ENCODE measurements at places on chromosomes 3 and 15. TPM values are rescaled to one million over a fixed set of nuclear protein-coding genes. Genes with fewer than 3 reads are reported as not detected.

IL20RB gene
- total RNA-seq = 1.9 TPM

PTPN9 gene
- 37.5 TPM for total RNA-seq

WDR93 gene
- not detected for total RNA-seq

- H3K4me3 ChIP-seq = peak overlapping the region; percentile 1
- DNase-seq = no peak
- H3K36me3 ChIP-seq = peaks cover 16% of the 10 kb centered on the region
- H3K27ac ChIP-seq = peak overlapping the region; percentile 56
Observed at GRCh38 chr15:85414495-85414894, 34.1 kb downstream of the AKAP13 start.

GRCh38 chr15:28868744-28869345 lies 16.9 kb upstream of the APBA2 start:
- no peak for DNase-seq
- H3K36me3 ChIP-seq = no peaks in the 10 kb centered on the region
- H3K4me3 ChIP-seq = no peak overlapping the region

DNA sequence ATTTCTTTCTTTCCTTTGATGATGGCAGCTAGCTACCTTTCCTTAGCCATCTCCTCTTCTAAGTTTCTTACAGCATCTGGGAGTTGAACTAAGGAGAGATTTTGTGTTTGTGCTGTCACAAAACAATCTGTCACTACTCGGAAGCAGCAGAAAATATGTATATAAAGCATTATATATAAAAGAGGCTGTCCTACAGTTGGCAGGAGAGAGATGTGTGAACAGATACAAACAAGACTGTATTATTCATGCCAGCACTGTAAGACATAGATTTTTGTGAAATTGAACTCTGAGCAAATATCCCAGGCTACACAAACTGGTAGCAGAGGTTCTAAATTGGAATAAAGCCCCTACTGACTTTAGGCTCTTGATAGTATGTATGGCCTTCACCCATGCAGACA lies 577.5 kb upstream of the NECTIN3 start:
- no peak overlapping the region for H3K27ac ChIP-seq
- no peak overlapping the region for H3K4me3 ChIP-seq
- H3K27me3 ChIP-seq = no peaks in the 10 kb centered on the region
- H3K4me1 ChIP-seq = no peaks in the 10 kb centered on the region

DNA sequence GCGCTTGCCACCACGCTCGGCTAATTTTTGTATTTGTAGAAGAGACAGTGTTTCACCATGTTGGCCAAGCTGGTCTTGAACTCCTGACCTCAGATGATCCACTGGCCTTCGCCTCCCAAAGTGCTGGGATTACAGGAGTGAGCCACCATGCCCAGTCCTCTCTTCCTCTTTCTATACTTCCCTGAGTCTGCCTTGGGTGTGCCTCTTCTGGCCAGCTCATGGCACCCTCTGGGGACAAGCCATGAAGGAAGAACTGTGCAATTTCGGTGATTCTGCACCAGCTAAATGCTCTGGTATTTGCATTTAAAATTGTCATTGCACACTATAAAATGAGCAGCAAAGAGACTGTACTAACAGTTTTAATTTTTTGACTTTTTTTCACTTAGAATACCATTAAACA lies 66.6 kb downstream of the IL20RB start:
- no peak for DNase-seq
- H3K27me3 ChIP-seq = peaks cover 19% of the 10 kb centered on the region
- H3K4me1 ChIP-seq = no peaks in the 10 kb centered on the region
- no peak overlapping the region for H3K4me3 ChIP-seq
- no peaks in the 10 kb centered on the region for H3K36me3 ChIP-seq
- H3K27ac ChIP-seq = no peak overlapping the region

AMOTL2 gene
- total RNA-seq = not detected

- peaks cover 6% of the 10 kb centered on the region for H3K27me3 ChIP-seq
- H3K36me3 ChIP-seq = no peaks in the 10 kb centered on the region
- no peaks in the 10 kb centered on the region for H3K4me1 ChIP-seq
- no peak overlapping the region for H3K27ac ChIP-seq
Observed at GRCh38 chr3:37594873-37595783, 266.6 kb upstream of the CTDSPL start.

GRCh38 chr3:62554264-62554799 lies 181.0 kb upstream of the FEZF2 start:
- H3K27ac ChIP-seq = no peak overlapping the region
- no peak overlapping the region for H3K4me3 ChIP-seq
- H3K36me3 ChIP-seq = no peaks in the 10 kb centered on the region
- DNase-seq = no peak
- H3K27me3 ChIP-seq = peaks cover 7% of the 10 kb centered on the region

TNFSF10 gene
- total RNA-seq = 151 TPM

DNA sequence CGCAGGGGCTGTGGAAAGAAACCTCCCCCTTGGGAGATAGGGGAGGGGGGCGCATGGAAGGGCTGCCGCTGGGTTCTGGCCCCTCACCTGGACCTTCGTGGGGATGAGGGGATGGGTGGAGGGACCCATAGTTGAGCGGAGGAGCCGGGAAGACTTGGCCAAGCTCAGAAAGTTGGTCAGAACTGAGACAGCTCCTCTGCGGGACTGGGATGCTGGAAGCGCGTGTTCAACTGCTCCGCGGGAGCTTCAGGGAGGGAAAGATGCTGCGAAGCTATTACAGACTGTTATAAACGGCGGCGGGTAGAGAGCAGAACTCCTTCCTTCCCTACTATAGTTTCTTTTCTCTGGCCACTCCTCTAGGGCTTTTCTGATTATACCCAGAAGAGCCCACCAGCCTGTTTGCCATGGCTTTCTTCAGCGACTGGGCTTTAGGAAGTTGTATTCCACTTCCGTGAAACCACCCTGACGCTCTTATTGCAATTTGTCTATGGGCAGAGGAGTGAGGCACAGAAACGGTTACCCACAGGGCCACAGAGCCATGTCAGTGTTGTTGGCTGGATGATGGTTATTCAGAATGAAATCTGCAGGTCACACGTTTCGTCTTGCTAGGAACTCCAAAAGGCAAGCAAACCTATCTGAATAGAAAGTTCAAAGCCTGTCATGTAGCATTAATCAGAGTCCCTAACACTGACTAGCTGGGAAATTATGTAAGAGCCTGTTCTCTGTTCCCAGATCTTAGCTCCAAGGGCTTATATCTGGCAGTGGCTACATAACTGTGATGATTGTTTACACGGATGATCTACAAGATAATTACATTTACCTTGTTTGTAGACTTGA lies 1.1 kb downstream of the SYNPR start:
- H3K4me1 ChIP-seq = no peaks in the 10 kb centered on the region
- H3K36me3 ChIP-seq = no peaks in the 10 kb centered on the region
- H3K4me3 ChIP-seq = no peak overlapping the region
- DNase-seq = no peak

BNC1 gene
- total RNA-seq = not detected

DNA sequence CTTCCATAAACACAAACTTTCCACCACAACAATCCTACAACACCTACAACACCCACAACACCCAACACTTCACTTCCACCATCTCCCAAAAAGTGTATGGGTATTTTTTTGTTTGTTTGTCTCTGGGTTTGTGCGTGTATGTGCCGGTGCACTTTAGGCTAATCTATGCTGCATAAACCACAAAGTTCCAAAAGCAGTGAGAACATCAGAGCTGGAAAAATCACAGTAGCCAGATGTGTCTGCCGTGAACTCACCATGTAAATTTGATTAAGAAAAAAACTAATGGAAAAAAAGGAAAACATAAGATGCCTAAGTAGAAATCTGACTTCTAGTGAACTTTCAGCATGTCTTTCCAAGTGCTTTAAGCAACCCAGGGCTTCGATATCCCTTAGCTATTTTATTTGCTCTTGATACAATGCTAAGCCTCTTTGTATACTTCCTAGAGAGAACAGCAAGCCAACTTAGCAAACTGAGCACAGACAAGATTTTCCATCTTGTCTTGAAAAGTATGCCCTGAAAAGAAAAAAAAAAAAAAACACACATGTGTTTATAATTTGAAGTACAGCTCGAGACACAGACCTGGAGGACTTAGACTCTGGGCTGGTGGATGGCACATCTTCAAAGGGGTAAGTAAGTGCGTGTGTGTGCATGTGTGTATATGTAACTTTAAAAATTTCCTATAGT lies 91.4 kb downstream of the WWTR1 start:
- no peak overlapping the region for H3K4me3 ChIP-seq
- peaks cover 22% of the 10 kb centered on the region for H3K27me3 ChIP-seq
- H3K27ac ChIP-seq = no peak overlapping the region
- peaks cover 2% of the 10 kb centered on the region for H3K4me1 ChIP-seq
- no peaks in the 10 kb centered on the region for H3K36me3 ChIP-seq

DNA sequence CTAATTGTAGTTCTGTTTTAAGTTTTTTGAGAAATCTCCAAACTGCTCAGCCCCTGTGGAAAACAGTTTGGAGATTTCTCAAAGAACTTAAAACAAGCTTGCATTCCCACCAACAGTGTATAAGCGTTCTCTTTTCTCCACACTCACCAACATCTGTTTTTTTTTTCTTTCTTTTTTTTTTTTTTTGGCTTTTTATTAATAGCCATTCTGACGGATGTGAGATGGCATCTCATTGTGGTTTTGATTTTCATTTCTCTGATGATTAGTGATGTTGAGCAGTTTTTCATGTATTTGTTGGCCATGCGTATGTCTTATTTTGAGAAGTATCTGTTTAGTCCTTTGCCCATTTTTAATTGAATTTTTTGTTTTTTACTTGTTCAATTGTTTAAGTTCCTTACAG lies 73.1 kb upstream of the COL8A1 start:
- no peak for DNase-seq
- no peaks in the 10 kb centered on the region for H3K36me3 ChIP-seq
- H3K27ac ChIP-seq = no peak overlapping the region
- H3K4me3 ChIP-seq = no peak overlapping the region

- H3K27me3 ChIP-seq = no peaks in the 10 kb centered on the region
- peaks cover 9% of the 10 kb centered on the region for H3K4me1 ChIP-seq
- no peak overlapping the region for H3K27ac ChIP-seq
- H3K4me3 ChIP-seq = no peak overlapping the region
- no peak for DNase-seq
- H3K36me3 ChIP-seq = no peaks in the 10 kb centered on the region
Observed at GRCh38 chr15:65916664-65917406, 47.5 kb downstream of the RAB11A start.

DNA sequence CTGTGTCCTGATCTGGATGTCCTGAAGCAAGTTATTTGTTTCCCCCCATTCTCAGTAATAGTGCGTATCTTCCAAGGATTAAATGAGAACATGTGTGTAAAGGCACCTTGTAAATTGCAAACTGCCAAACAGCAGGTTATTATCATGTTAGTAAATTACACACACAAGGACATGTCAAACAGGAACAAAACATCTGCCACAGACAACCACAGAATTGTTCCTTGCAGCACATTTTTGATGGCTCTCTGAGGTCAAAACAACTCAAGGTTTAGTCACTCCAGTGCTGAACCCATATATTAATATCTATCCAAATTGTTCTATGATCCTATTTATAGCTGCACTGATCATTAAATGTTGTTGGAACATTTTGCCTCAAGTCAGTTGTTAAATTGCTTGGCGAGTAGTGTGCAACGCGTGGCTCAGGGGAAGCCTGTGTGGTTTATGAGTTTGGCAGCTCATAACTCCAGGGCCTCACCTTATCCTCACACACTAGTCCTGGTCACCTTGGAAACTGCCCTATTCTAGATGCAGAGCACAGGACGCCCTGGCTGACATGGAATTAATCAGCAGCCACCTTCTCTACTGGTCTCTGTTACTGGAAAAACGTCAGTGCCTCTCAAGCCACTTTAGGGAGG lies 46.3 kb upstream of the CDV3 start:
- no peak overlapping the region for H3K27ac ChIP-seq
- H3K4me1 ChIP-seq = no peaks in the 10 kb centered on the region
- no peak overlapping the region for H3K4me3 ChIP-seq
- H3K27me3 ChIP-seq = peaks cover 4% of the 10 kb centered on the region
- H3K36me3 ChIP-seq = peaks cover 2% of the 10 kb centered on the region
- DNase-seq = no peak

KLHL18 gene
- 23.1 TPM for total RNA-seq

- H3K4me3 ChIP-seq = no peak overlapping the region
- no peaks in the 10 kb centered on the region for H3K36me3 ChIP-seq
- H3K27me3 ChIP-seq = peaks cover 4% of the 10 kb centered on the region
- no peak for DNase-seq
- H3K4me1 ChIP-seq = no peaks in the 10 kb centered on the region
- H3K27ac ChIP-seq = no peak overlapping the region
Observed at GRCh38 chr3:153614563-153614962, 452.5 kb downstream of the RAP2B start.

DNA sequence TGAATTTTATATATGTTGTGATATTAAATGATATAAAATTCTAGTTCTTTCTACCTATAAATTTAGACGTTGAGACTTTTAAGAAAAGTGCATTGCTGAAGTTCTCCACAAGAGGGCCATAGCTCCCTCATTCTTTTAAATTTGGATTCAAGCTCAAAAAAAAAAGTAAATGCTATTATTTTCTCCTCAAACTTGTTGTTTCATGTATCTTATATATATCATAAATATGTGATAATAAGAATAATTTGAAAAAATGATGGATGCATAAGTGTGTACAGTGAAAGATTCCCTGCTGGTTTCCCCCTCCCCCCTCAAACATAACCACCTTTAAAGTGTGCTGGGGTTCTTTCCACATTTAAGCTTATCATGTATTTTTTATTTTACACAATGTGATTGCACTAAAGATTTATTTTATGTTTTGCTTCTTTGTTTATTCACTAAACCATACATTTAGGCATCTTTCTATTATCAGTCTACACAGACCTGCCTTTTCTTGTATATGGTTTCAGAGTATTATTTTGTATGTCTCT lies 769.4 kb upstream of the GOLIM4 start:
- H3K27ac ChIP-seq = no peak overlapping the region
- H3K4me3 ChIP-seq = no peak overlapping the region
- no peak for DNase-seq
- H3K27me3 ChIP-seq = no peaks in the 10 kb centered on the region
- no peaks in the 10 kb centered on the region for H3K4me1 ChIP-seq

DNA sequence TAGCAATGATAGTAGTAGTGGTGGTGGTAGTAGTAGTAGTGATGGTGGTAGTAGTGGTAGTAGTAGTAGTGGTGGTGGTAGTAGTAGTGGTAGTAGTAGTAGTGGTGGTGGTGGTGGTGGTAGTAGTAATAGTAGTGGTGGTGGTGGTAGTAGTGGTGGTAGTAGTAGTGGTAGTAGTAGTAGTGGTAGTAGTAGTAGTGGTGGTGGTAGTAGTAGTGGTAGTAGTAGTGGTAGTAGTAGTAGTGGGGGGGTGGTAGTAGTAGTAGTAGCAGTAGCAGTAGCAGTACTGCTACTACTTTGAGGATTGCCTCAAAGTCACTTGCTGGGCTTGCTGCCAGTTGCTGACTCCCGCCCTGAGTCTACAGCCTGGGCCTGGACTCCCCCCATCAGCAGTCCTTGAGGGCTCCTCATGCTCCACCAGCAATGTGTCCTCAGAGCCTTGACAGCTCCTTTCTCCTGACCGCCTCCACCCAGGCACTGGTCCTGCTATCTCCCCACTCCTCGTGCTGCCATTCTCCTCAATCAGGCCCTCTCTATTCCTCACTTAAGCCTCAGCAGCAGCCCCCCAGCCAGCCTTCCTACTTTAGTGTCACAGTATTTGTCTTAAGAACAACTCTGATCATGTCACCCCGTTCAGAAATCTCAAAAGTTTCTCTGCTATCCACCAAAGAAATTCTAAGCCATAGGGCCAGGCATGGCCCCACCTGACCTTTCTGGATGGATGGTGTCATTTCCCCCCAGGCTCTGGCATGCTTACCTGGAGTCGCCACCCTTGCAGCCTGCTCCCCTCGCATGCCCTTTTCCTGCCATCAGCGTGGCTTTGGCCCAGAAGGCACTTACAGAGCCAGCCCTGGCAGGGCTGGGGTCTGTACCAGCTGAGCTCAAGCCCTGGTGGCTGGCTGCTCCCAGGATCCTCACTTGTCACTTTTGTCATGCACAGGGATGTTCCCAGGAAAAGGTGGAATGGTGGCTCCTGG lies 45.6 kb downstream of the DLEC1 start:
- DNase-seq = peak; percentile 43
- no peaks in the 10 kb centered on the region for H3K27me3 ChIP-seq
- H3K4me3 ChIP-seq = no peak overlapping the region
- H3K36me3 ChIP-seq = peaks cover 5% of the 10 kb centered on the region
- peak overlapping the region; percentile 53 for H3K27ac ChIP-seq

All from activated naive CD8-positive, alpha-beta T cell treated with anti-CD3 and anti-CD28 coated beads, Interleukin-2, amount 10 ng/mL, durations not matched to agents 7 days and 5 days (primary cell).